Heart left ventricle (tissue), 16 donors: ENCODE measurements at places on chromosomes 11 and 22.

DNA sequence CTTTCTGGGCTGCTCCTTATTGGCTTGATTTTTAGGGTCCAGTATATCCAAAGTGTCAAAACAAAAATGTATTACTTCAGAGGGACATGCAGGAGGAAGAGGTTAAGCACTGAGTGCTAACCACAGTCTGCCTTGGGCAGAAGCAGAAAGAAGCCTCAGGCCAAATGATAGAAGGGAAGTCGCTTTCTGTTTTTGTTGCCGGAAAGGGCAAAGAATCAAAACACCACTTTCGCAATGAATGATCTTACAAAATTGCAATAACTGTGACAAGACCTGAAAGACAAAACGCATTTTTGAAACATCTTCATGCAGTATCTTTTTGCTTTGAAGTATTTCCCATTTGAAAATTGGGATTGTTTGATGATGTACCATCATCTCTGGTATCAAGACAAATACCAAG is 70.1 kb upstream of the PICALM start:
- no peak for DNase-seq

GRCh38 chr11:95595973-95596489 is 193.6 kb downstream of the FAM76B start:
- DNase-seq = no peak

DNA sequence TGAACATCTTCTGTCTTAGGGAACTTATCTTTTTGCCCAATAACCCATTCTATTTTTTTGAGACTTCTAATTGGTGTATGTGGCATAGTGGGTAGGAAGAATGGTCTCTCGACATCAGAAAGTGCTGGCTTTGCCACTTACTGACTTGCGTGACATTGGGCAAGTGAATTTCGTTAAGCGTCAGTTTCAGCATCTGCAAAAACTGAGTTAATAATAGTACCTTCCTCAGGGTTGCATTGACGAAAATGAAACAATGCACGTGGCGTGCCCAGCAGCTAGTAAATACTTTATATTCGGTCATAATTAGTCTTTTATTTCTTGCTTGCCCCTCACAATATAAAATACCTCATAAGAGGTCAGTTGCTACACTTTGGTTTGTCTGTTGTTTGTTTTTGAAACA is 12.5 kb upstream of the GRIK4 start:
- no peak for DNase-seq

- DNase-seq = peak; percentile 92
Observed at GRCh38 chr22:50306753-50307749, at the start of gene PLXNB2. Gene PLXNB2, minus strand, starts transcription at chr22:50307646. Its CDS starts 17,062 bp downstream, at chr22:50290584.

DNA sequence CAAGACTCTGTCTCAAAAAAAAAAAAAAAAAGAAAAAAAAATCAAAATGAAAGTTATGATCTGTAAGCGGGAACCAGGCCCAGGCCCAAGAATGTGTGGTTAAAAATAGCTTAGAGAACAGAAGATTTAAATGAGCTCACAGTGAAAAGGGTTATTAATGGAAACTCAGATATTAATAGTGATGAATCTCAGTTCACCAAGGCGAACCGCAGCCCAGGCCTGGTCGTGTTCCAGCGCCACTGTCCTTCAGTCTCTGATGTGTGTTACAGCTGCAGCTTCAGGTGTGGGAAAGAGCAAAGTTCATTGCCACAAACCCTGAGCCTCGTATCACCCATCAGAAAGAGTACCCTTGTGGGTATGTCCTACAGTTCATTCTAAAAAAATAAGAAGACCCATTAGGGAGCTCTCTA is 107.1 kb downstream of the GAB2 start:
- DNase-seq = peak; percentile 78

GRCh38 chr11:69429716-69430491 is 51.6 kb upstream of the LINC01488 start:
- no peak for DNase-seq

GRCh38 chr22:37417677-37418348 is 9.5 kb downstream of the ELFN2 start:
- DNase-seq = no peak

GRCh38 chr11:119539583-119539982 is 116.6 kb upstream of the THY1 start:
- DNase-seq = no peak

GRCh38 chr11:36014898-36015665 is 71.2 kb downstream of the LDLRAD3 start:
- DNase-seq = no peak

DNA sequence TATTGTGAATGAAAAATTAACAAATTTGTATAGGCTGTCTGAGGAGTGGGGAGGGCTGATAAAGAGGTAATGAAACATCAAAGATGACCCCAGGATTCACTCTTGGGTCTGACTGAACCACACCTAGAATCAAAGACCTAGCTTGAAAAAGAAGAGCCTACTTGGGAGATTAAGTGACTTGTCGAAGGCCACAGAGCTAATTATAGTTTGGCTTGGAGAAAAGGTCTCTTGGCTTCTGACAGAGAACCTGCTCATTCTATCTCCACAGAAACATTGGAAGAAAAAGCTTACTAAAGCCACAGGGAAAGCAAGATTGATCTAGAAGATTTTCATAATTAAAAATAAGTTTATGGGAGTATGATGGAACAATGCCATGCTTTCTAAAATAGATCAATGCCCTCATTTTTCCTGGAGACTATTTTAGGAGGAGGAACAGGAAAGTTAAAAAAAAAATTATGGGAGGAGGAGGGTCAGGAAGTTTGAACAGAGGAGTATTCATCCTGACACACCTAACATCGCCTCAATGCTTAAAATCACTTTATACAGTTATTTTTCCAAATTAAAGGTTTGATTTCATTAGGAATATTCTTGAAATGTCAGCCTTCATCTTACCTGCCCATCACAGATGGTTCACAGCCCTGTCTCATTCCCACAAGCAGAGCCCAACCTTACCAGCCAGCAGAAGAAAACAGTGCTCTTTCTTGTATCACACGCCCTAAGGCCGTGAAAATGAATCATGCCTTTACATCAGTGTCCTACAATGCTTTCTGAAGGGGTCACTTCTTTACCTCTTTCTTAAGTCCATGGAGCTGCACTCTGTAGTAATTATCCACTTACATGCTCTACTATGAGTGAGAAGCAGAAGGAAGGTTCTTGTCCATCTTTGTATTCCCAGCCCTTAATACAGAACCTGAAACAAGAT is 231.1 kb upstream of the MPPED2 start:
- DNase-seq = no peak

DNA sequence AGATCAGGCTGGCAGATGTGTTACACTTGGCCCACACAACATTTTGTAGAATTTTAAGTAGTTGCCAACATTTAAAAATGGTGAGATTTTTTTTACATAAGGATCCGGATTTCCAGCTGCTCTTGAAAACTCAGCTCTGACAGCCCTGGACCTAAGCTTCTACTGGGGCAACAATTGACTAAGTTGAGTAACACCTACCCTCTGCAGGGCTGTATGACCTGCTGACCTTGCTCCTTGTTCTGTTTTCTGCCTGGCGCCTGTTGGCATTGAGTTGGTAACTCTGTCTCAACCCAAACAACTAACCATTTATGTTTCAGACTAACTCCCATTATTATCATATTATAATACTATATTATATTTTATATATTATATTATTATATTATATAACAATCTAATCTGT is 21.1 kb upstream of the LRRC55 start:
- DNase-seq = no peak

DNA sequence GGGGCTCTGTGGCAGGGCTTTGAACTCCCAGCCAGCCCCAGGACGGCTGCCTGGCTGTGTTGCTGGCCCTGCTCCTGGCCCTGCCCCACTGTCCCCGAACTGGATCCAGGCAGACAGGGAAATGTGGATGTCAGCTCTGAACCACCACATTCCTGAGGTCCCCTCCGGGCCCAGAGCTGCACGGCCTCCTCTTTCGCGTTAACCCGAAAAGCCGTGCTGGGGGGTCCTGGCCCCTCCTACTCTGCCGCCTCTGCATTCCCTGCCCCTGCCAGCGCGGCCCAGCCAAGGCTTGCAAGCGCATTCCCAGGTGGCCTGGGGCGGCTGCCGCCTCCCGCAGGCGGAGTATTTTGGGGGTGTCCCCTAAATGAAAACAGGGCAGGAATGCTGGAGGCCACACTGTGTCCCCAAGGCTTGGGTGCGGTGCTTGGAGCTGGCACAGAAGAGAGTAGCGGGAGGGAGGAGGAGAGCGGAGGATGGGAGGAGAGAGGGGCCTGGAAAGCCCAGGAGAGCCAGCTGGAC is 5.4 kb downstream of the LINC01488 start:
- peak; percentile 28 for DNase-seq

- DNase-seq = peak; percentile 22
Observed at GRCh38 chr11:13440100-13440855, 22.7 kb downstream of the BTBD10 start.

- no peak for DNase-seq
Observed at GRCh38 chr11:84564180-84564866, 1062.8 kb downstream of the DLG2 start.

- peak; percentile 63 for DNase-seq
Observed at GRCh38 chr22:38455530-38456271, 702 bp upstream of the KCNJ4 start.

DNA sequence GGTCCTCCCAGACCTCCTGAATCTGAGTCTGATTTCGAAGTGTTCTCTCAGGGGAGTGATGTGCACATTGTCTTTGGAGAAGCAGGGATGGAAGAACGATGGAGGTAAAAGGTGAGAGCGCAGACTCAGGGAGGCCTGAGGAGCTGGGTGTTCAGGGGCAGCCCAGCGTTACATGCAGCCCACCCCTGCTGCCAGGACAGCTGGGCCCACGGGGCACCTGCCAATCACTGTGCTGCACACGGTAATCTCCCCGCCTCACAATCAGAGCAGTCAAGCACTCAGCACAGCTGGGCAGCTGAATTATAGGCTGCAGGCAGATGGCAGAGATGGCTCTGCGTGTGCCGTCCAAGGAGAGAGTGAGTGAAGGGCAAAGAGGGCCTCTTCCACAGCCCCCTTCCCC is 17.9 kb upstream of the HTR3A start:
- DNase-seq = no peak

- DNase-seq = no peak
Observed at GRCh38 chr11:73851046-73851764, 25.4 kb downstream of the COA4 start.

- DNase-seq = peak; percentile 87
Observed at GRCh38 chr22:49788504-49788903, 39.2 kb downstream of the BRD1 start.

DNA sequence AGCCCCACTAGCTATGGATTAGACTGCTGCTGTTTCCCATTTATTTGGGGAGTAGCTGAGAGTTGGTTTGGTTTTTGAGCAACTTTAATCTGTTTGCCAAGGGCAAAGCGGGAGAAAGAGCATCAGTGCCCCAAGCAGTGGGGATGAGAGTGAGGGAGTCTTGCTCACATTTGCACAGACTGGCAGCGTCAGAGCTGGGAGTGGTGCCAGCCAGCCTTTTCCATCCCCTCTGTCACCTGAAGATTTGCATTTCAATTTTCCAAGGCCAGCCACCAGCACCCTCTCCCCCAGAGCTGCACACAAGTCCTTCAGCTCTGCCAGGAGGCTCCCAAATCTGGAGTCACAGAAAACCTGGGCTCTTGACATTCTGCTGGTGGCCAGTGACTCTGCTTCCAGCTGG is 21.0 kb upstream of the UVRAG start:
- no peak for DNase-seq

GRCh38 chr11:119380827-119381180 is 686 bp downstream of the USP2 start:
- no peak for DNase-seq

DNA sequence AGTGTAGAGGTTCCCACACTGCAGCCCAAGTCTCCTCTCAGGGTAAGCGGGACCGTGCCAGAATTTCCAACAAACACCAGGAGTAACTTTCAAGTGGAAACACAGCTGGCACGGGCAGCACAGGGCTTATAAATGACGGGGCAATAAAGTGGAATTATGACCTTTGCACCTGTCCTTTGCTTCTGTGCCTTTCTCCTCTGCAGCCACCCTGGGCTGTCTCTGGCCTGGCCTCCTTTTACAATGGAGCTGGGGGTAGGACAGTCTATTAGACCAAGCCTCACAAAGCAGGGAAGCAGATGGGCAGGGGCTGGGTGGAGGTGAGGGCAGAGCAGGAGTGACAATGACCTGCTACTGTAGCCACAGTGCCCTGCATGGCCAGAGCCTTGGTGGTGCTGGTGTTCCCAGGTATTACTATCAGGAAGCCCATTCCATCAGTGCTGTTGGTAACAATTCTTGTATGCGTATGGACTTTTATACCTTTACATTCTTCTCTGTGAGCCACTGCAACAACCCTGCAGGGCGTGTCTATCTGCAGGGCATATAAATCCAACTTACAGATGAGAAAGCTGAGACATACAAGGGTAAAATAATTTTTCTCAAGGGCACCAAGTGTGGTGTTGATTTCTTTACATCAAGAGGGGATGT is 387.8 kb downstream of the CTTN start:
- no peak for DNase-seq

DNA sequence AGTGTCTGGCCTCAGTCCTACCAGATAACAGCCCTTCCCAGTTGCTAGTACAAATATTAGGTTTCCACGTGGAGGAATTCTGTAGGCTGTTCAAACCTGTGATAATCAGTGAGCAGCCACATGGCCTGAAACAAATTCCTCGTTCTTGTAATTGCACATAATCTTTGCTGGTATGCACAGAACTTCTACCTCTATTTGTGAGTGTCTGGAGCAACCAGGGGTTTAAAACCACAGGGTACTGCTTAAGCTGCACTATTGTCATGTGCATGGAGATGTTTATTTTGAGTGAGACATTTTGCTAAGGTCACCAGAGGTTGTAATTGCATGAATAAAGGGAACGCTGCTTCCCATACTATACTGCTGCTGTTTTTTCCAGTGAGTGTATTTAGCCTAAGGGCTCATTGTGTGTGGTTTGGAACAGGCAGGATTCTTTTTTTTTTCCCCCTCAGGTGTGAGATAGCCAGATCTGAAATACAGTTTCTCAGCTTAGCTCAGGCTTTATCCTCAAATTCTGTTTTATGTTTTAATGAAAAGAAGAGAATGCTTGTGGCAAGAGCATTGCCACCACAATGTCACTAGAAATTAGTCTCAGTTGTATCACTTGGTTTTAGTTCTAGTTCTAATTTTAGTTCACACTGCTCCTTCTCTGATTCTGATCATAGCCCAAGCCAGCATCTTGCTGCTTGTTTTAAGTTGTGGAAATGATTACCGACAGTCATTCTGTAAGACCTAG is 60.5 kb downstream of the CYB5R2 start:
- no peak for DNase-seq

DNA sequence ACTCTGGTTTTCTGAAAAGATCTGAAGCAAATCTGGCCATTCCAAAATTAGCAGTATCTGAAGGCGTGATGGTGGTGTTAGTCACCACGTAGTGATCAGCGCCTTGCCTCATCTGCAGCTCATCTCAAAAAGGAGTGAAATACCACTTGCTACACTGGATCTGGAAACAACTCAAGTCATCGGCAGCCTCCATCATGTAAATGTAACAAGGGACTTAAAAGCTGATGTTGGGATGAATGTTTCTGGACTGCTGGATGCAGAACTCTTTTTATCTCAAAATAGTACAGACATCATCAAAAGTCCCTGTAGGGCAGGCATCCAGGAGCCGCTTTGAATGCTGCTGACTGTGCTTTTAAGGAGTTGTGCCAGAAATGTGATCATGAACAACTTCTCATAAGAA is 14.1 kb upstream of the APLP2 start:
- DNase-seq = no peak
